Tongue (tissue), 3 donors: ENCODE measurements at places on chromosomes 2 and 18.

DNA sequence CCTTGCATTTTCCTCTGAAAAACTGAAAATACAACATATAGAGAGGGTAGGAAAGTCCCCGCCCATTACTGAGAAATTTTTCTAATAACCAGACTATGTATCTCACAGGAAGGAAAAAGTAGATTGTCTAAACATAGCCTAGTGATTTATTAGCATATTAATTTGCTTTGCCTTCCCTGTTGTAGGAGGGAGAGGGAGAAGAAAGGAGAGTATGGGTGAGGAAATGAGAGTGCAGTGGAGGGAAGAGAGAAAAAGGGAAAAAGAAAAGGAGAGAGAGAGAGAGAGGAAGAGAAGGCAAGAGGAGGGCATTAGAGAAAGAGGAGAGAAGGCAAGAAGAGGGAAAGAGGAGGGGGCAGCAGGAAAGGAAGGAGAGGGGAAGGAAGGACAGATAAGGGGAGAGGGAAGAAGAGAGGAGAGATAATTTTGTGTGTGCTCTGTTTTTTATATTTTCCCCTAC is 3.6 kb upstream of the KYNU start:
- DNase-seq, result no peak

DNA sequence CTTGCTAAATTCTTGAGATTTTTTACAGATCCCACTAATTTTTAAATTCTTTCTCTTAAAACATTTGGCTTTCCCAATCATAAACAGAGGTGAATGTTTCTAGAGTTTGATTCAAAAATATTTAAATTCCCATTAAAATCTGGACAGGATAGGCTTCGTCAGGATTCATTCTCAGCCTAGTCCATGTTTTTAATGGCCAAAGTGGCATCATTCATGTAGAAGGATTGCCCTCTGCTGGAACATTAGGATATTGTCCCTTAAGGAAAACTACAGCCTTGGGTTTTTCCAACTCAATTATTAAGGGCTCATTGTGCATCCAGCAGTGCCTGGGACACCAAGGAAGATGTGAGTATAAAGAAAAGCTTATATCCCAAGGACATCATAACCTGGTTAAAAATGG is 71.7 kb downstream of the TPGS2 start:
- DNase-seq, result peak; percentile 80

DNA sequence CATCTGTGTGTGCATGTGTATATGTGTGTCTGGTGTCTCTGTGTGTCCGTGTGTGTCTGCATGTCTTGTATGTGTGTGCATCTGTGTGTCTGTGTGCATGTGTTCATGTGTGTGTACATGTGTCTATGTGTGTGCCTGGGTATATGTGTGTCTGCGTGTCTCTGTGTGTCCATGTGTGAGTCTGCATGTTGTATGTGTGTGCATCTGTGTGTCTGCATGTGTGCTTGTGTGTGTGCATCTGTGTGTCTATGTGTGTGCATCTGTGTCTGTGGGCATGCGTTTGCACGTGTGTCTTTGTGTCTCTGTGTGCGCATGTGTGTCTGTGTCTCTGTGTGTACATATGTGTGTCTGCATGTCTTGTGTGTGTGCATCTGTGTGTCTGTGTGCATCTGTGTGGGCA is 207.7 kb downstream of the TNS1 start:
- DNase-seq, result no peak

- DNase-seq, result no peak
These were observed 223.2 kb upstream of the RAB6C start for GRCh38 chr2:129756276-129756675.

DNA sequence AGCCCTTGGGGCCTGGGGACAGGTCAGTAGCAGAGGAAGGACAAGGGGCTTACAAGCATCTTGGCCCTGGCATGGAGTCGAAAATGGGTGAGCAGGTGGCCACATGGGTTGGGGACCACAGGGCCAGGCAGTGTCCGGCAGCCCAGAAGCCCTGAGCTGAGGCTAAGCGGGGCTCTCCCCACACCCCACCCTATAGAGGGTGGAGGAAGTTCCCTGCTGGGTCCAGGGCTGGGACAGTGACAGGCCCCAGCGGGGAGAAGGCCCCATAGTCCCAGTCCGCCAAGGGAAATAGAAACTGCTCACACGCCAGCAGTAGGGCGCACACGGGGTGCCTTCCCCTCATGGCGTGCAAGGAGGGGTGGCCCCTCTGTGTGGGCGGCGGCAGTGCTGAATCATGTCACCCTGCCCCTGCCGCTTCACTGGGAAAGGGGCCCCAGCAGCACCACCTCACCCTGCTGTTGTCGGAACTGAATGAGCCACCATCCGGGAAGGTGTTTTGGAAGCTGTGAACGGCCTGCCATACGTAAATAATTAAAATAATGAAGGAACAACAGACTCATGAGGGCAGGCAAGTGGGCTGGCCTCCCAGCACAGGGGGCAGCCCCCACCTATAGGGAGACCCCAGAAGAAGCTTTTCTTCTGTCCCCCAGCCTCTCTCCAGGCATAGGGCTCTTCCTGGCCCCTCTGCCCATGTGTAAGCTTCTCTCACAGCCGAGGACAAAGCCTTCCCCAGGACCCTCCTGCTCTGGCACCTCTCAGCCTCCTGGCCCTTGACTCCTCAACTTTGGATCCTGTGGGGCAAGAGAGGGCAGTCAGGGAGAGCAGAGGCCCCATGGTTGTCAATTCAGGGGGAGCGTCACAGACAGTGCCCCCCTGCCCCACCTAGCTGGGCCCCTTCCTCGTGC is 12.7 kb upstream of the DUSP2 start:
- DNase-seq, result no peak
